ENCODE measurements at places on chromosomes 16 and 17.

DNA sequence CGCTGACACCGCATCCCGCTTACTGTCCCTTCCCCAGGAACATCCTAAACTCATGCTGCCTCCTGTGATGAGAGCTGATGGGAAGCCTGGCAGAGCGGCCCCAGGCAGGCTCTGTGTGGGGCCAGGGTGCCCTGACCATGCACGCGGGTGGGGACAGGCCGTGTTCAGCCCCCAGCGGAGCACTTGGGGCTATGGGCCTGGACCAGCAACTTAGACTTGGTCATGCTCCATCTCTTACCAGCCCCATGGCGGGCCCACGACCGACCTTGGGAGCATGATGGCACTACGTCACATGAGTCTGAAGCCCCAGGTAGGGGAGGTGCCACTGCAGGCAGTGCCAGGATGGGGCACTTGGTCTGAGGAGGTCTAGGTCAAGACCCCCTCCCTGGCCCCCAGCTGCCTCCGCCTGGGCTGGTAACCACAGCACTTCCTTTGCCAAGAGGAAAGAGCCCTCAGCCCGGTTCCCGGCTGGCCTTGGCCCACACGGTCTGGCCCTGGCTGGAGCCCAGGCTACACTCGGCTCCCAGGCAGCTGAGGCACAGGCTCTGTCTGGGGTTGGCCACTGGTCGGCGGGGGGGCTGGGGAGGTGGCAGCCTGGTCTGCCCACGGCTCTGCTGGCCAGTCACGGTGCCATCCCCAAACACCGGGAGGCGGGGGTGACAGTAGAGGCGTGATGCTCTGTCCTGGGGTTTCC lies 25.7 kb downstream of the BAHCC1 start:
- peak; percentile 46 for DNase-seq

DNA sequence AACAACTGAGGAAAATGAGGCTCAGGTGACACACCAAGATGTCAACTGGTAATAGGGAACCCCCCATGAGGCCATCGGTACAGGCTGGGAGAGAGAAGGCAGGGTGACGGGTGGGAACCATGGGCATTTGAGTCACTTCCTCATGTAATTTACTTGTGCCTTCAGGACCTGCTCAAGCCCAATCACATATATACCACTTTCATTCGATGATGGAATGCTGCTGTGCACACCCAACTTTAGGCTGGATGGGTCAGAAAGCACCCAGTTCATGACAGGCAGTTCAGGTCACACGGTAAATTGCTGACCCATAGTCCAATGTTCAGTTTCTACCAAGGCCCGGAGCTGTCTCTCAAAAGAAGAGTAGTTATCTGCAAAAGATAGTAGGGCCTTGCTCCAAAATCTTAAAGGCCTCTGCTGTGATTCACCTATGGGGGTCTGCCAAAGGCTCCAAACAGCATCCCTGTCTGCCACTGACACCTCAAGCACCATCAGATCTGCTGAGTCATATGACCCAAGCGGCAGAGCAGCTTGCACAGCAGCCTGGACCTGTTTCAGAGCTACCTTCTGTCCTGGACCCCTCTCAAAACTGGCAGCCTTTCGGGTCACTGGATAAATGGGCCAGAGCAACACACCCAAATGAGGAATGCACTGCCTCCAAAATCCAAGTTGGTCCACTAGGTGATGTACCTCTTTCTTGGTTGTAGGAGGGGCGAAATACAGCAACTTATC lies 24.7 kb downstream of the ZZEF1 start:
- no peak for DNase-seq

DNA sequence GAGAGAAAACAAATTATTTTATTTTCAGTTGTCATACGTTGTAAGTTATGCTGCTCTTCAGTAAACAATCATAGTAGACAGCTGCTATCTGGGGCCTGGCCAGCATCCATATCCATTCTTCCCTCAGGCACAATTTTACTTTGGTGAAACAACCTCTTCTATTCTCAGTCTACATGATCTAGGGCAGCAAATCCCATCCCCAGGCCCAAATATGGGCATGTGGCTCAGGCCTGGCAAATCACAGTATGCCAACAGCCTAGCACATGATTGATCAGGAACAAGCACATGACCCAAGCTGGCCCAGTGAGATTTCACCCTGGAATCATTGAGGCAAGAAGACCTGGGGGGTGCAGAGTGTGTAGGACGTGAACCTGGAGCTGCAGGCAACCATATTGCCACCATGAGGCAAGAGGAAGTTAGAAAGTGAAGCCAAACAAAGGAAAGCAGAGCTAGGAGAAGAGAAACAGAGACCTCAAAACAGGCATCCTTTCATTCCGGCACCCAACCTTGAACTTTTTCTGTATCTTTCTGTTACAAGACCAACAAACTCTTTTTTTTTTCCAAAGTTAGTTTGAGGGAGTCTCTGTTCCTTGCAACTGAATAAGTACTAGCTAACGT lies 10.3 kb upstream of the ABCC12 start:
- peak; percentile 50 for DNase-seq

- no peak for DNase-seq
Measured at GRCh38 chr16:89534252-89534756, 26.1 kb downstream of the SPG7 start.

- DNase-seq = no peak
Measured at GRCh38 chr17:66481271-66481670, 178.9 kb downstream of the PRKCA start.

Data from SJCRH30 (cell line).